ENCODE measurements at places on chromosomes 4 and X. TPM values are rescaled to one million over a fixed set of nuclear protein-coding genes. Genes with fewer than 3 reads are reported as not detected.

AGTR2 gene
- polyA plus RNA-seq, result 32.1 TPM

SNCA gene
- polyA plus RNA-seq, result 61.3 TPM

DNA sequence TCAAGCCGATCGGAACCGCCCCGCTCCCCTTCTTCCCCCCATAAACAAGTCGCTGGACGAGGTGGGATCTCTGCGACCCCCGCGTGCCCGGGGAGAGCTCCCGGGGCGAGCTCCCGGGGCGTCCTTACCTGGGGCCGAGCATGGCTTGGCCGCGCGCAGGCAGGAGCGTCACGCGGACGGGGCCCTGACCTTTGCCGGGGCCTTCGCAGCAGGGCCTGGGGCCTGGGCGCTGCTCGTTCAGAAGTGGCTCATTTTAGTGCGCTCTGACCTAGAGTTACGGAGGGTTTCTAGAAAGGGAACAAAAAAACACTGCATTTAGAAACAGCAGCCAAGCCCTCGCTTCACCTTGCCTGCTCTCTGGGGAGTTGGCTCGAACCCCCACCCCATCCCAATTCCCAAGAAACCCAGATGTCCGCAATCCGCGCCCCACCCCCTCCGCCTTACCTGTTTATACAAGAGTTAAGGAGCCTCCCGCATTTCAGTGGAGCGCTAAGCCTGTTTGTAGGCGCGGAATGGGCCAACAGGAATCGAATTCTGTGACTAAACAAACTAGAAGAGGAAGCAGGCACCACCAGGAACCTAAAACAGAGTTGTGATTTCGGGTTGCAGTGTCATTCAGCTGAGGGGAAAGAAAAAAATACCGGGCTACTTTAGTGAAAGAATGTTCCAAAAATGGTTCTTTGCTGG lies 814 bp upstream of the RBM47 start:
- peak; percentile 47 for DNase-seq

GRCh38 chr4:82223715-82224114 lies 150.1 kb downstream of the HNRNPD start:
- DNase-seq, result peak; percentile 31

DNA sequence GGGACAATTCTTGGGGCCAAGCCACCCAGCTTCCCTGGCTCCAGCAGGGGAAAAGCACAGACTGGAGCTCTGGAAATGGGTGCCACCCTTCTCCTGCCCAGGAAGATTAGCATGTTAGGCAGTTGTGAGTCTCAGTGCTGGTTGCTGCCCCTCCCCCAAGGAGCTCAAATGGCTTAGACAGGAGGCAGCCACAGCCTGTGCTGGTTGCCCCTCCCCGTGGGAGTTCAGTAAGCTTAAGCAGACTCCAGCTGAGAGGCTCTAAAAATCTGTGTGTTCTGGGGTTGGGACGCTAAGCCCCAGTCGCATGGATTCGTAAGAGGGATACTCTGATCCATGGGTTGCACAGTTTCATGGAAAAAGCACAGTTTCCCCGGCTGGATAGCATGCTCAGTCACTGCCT lies 92.7 kb upstream of the NDST3 start:
- DNase-seq, result no peak

Measured in muscle of back (tissue), 13 donors.